RKO (cell line): ENCODE measurements at places on chromosomes 7 and 10.
A peak's percentile ranks its signal among the peaks of the same experiment; 100 is the strongest.

GRCh38 chr7:139505563-139505962 lies 17.9 kb upstream of the CLEC2L start:
- DNase-seq: peak; percentile 41

DNA sequence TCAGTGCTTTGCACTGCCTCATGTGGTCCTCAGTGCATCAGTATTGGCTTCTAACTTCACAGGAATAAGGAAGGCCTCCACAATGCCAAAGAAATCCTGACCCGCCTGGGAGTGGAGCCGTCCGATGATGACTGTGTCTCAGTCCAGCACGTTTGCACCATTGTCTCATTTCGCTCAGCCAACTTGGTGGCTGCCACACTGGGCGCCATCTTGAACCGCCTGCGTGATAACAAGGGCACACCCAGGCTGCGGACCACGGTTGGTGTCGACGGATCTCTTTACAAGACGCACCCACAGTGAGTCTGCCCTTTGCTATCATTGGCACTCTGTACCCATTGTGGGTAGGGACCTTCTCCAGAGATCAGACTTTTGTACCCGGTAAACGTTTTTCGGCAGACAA lies 36.9 kb downstream of the TACR2 start:
- DNase-seq: no peak

DNA sequence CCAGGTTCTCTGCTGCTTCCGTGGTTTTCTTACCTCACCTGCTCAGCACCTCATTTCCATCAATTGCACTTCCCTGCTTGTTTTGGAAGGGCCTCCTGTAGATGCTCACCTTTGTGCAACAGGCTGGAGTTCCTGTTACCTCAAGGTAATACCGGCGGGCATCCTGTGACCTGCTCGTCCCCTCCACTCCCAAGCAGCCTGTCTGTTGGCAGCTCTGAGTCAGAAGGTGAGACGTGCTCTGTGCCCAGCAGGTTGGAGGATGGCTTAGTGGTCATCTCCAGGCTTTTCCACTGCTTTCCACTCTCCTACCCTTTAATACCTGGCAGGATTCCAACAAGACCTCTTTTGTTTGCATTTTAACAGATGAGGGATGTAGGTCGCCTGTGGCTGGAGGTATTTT lies 86.0 kb downstream of the CAMK1D start:
- no peak for DNase-seq

- no peak for DNase-seq
Observed at GRCh38 chr7:38760226-38760625, 129.1 kb upstream of the AMPH start.

DNA sequence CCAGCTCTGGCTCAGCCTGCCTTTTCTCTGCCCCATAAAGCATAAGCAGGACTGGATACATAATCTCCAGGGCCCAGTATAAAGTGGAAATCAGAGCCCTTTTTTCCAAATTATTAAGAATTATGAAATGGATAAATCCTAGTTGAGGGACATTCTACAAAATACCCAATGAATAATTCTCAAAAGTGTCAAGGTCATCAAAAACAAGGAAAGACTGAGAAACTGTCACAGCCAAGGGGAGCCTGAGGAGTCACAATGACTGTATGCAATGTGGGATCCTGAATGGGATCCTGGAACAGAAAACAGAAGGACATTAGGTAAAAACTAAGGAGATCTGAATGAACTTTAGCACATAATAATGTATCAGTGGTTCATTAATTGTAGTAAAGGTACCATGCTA lies 4.8 kb upstream of the UNC5B start:
- DNase-seq: no peak

- peak; percentile 96 for DNase-seq
Observed at GRCh38 chr7:99267481-99267840, 5.2 kb upstream of the MYH16 start.
